ENCODE measurements at places on chromosomes 2 and 18.

- no peak overlapping the region for H3K4me3 ChIP-seq
- peaks cover 2% of the 10 kb centered on the region for H3K27me3 ChIP-seq
- DNase-seq: no peak
- no peak overlapping the region for H3K27ac ChIP-seq
- H3K36me3 ChIP-seq: no peaks in the 10 kb centered on the region
Observed at GRCh38 chr2:33040541-33040940, 93.8 kb downstream of the LTBP1 start.

DNA sequence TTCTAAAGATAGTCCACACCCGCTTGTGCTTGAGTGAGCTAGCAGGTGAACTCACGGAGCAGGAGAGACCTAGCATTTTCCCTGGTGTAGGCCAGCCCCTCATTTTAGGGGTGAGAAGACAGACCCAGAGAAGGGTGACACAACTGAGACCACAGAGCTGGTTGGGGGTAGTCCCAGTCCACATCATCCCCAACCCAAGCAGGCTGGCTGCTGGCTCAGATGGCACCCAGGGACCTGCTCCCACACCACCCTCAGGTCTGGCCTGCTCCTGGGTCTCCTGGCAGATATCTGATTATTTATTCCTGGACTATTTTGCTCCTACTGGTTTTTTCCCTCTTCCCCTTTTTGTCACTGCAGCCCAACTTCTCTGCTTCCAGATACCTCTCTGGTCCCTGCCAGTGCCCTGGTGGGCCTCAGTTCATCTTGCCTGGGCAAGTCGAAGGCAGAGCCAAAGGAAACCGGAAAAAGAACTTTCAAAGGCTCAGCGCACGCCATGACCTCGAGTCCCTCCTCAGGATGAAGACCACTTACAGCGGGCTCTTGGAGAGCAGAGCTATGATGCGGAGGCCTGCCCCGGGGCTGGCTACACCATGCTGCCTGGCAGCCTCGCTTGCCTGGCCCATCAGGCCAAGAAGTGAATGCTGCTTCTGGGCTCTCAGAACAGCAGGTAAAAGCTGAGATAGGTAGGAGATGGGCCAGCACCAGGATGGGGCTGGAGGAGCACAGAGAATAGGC lies 72.7 kb downstream of the POLR1A start:
- H3K36me3 ChIP-seq: peaks cover 82% of the 10 kb centered on the region
- H3K27ac ChIP-seq: peak overlapping the region; percentile 60
- H3K4me1 ChIP-seq: peaks cover 58% of the 10 kb centered on the region
- H3K27me3 ChIP-seq: no peaks in the 10 kb centered on the region
- DNase-seq: no peak
- no peak overlapping the region for H3K4me3 ChIP-seq

DNA sequence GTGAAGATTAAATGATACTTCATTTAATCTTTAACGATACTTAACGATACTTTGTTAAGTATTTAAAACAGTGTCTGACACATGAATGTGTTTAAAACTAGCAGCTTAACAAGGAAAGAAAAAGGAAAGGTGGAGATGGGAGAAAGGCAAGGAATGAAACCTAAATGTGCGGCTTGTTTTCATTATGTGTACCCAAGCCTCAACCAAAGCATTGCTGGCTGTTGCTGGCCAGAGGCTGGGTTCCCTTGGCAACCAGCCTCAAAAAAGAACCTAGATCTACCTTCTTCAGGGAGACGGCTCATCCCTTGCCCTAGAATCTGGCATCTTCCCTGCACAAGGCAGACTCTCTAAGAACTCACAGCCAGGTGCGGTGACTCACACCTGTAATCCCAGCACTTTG lies 13.8 kb upstream of the PCBP1 start:
- H3K27ac ChIP-seq: peak overlapping the region; percentile 53
- DNase-seq: no peak
- H3K27me3 ChIP-seq: no peaks in the 10 kb centered on the region
- H3K4me3 ChIP-seq: no peak overlapping the region
- peaks cover 44% of the 10 kb centered on the region for H3K4me1 ChIP-seq

GRCh38 chr18:52572036-52573000 lies 232.3 kb downstream of the DCC start:
- no peak overlapping the region for H3K27ac ChIP-seq
- H3K27me3 ChIP-seq: no peaks in the 10 kb centered on the region
- no peaks in the 10 kb centered on the region for H3K36me3 ChIP-seq
- H3K4me1 ChIP-seq: no peaks in the 10 kb centered on the region
- no peak for DNase-seq
- no peak overlapping the region for H3K4me3 ChIP-seq

DNA sequence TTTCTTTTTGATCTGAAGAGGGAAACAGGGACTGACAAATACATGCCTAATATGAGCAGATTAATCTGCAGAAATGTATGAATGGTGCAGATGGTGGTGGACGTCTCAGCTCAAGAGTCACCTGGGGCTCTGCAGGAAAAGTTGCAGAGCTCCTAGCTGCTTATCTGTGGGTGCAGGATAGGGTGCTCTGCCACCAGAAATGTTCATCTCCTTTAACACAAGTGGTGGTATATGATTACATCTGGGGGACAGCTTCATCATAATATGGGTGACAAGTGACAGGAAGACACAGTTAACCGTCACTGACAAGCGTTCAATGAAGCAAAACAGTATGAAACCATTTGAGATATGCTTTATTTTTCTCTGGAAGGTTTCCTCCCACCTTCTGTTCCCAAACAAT lies 121.2 kb upstream of the LINC00305 start:
- H3K4me3 ChIP-seq: no peak overlapping the region
- no peak for DNase-seq
- no peaks in the 10 kb centered on the region for H3K36me3 ChIP-seq
- H3K4me1 ChIP-seq: no peaks in the 10 kb centered on the region
- H3K27me3 ChIP-seq: no peaks in the 10 kb centered on the region

DNA sequence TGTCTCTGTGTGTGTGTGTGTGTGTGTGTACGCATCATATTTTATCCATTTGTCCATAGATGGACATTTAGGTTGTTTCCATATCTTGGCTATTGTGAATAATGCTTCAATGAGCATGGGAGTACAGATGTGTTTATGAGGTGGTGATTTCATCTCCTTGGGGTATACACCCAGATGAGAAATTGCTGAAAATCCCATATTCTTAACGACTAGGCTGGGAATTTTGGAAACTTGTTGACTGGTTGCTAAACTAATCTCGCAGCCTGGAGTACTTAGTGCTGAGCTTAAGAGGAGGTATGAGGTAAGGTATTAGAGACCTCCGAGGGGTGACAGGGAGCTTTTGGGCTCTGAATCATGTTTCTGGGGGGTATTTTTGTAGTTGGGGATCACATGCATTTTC lies 66.0 kb upstream of the SPRED2 start:
- H3K4me3 ChIP-seq: no peak overlapping the region
- no peak overlapping the region for H3K27ac ChIP-seq

DNA sequence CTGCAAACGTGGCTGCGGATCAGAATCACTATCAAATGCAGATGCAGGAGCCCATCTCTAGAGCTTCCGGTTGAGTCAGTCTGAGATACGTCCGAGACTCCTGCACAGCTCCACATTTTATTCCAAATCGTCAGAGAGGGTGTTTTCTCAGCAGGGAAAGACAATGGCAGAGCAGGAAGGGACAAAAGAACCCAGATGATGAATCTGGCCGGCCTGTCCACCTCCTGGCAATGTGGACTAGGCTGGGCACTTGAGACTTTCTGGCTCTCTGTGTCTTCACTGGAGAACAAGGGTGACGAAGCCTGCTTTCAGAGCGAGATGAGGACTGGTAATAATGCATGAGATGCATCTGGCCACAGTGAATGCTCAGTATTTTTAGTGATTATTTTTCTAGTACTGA lies 255.9 kb upstream of the MYT1L start:
- no peak overlapping the region for H3K27ac ChIP-seq
- no peak for DNase-seq
- no peaks in the 10 kb centered on the region for H3K27me3 ChIP-seq
- no peaks in the 10 kb centered on the region for H3K4me1 ChIP-seq
- no peak overlapping the region for H3K4me3 ChIP-seq
- H3K36me3 ChIP-seq: no peaks in the 10 kb centered on the region

- DNase-seq: no peak
- H3K27ac ChIP-seq: no peak overlapping the region
- peaks cover 11% of the 10 kb centered on the region for H3K4me1 ChIP-seq
- no peaks in the 10 kb centered on the region for H3K36me3 ChIP-seq
- no peak overlapping the region for H3K4me3 ChIP-seq
Observed at GRCh38 chr2:7243276-7243675, 326.1 kb downstream of the RNF144A start.

GRCh38 chr2:173943738-173944137 lies 21.4 kb downstream of the SP3 start:
- H3K27me3 ChIP-seq: no peaks in the 10 kb centered on the region
- H3K27ac ChIP-seq: no peak overlapping the region
- H3K4me1 ChIP-seq: peaks cover 49% of the 10 kb centered on the region
- DNase-seq: no peak
- peaks cover 57% of the 10 kb centered on the region for H3K36me3 ChIP-seq

DNA sequence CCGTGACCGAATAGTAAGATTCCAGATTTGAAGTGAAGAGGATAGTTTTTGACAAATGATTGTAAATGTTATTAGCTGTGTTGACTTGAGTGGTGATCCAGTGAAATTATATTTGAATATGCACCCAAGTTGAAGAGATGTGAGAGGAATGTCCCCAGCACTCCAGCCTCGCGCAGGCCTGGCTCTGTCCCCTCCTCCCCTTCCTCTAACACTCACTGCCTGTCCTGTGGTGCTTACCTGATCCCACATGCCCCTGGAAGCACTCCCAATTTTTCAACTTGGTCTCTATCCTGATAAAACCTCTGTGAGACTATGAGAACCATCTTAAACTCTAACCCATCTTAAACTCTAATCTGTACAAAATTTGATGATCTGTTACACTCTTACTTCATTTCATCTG lies 154.7 kb upstream of the LRP1B start:
- no peak overlapping the region for H3K4me3 ChIP-seq
- H3K27ac ChIP-seq: no peak overlapping the region
- H3K36me3 ChIP-seq: no peaks in the 10 kb centered on the region
- H3K27me3 ChIP-seq: no peaks in the 10 kb centered on the region
- no peaks in the 10 kb centered on the region for H3K4me1 ChIP-seq

DNA sequence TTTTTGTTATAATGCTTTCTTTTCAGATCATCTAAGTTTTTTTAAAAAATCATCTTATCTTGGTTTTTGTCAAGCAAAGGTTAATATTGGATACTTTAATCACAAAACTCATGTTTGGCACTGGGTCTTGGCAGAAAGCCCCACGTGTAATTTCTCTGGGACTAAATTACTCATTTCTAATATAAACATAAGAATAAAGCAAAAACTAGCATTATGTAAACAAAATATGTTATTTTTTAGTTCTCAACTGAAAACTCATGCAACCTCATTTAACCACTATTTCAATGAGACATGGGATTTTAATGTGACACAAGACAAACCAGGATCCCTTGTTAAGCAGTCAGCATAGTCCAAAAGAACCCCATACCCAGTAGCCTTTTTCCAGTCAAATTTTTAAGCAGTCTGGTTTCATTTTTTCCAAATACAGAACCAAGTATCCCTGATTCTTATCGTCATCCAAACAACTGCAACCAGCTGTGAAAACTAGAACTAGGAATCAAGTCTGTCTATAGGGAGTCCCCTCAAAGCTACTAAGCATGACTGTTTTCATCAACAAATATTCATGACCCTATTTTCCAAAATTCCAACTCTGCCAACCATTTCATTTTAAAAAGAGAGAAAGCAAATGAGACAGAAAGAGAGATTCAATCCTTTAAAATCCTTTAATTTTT lies 27.1 kb downstream of the PID1 start:
- H3K27ac ChIP-seq: no peak overlapping the region
- no peaks in the 10 kb centered on the region for H3K36me3 ChIP-seq
- no peak for DNase-seq

- H3K36me3 ChIP-seq: peaks cover 2% of the 10 kb centered on the region
- H3K4me3 ChIP-seq: no peak overlapping the region
- H3K4me1 ChIP-seq: peaks cover 45% of the 10 kb centered on the region
- H3K27me3 ChIP-seq: no peaks in the 10 kb centered on the region
Observed at GRCh38 chr2:239302808-239303557, 97.8 kb downstream of the HDAC4 start.

DNA sequence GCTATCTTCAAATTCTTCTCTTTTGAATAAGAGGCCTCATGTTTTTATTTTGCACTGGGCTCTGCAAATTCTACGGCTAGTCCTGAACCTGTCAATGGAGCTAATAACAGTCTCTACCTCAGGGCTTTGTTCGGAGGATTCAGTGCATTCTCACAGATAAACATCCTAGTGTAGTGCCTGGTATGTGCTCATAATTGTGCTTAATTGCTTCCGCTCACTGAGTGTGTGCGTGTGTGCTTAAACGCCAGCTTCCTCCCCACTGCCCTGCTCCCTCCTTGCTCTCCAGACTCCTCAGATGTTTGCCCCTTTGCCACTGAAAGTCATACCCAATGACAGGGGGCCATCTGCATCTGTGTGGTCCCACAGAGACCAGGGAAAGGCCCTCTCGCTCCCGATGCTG lies 6.7 kb downstream of the GYPC start:
- H3K27me3 ChIP-seq: no peaks in the 10 kb centered on the region
- H3K27ac ChIP-seq: peak overlapping the region; percentile 95
- peak; percentile 51 for DNase-seq
- H3K36me3 ChIP-seq: peaks cover 75% of the 10 kb centered on the region
- peak overlapping the region; percentile 48 for H3K4me3 ChIP-seq

DNA sequence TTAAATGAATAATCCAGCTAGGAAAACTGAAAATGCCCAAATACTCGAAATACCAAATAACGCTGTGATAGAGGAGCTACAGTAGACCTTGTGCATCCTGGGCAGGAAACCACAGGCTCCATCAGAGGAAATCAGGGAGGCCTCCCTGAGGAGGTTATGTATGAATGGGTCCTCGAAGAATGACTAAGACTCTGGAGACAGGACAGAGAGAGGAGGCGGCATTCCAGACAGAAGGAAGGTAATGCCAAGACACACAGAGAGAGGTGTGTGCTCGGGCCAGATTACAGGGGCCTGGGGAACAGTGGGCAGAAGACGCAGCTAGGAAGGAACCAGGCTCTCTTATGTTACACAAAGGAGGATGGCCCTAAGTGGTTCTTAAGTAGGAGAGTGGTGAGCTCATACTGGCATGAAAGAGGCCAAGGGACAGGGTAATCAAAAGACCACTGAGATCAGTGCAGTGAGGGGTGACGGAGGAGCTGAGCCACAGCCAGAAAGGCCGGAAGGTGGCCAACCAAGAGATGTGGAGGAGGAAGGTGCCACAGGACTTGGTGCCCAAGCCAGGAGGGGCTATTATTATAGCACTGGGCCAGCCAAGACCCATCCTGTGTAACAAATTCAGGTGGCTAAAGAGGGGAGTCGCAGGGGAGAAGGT lies 9.9 kb downstream of the ST3GAL5 start:
- H3K27ac ChIP-seq: peak overlapping the region; percentile 22
- H3K36me3 ChIP-seq: peaks cover 44% of the 10 kb centered on the region
- DNase-seq: no peak
- H3K4me3 ChIP-seq: no peak overlapping the region
- peaks cover 62% of the 10 kb centered on the region for H3K4me1 ChIP-seq

- H3K27me3 ChIP-seq: peaks cover 12% of the 10 kb centered on the region
- no peaks in the 10 kb centered on the region for H3K36me3 ChIP-seq
- no peaks in the 10 kb centered on the region for H3K4me1 ChIP-seq
- no peak overlapping the region for H3K27ac ChIP-seq
Observed at GRCh38 chr18:46700066-46700824, 43.2 kb upstream of the LOXHD1 start.
